ENCODE measurements at places on chromosomes 16 and 17. TPM values are rescaled to one million over a fixed set of nuclear protein-coding genes. Genes with fewer than 3 reads are reported as not detected.

CFAP97D1 gene
- not detected for total RNA-seq

UQCRC2 gene
- total RNA-seq = 139 TPM

SHBG gene
- total RNA-seq = 2.1 TPM

KRT32 gene
- total RNA-seq = not detected

HSF5 gene
- not detected for total RNA-seq

SGCA gene
- 4.4 TPM for total RNA-seq

MEOX1 gene
- total RNA-seq = 11.5 TPM

LRRC36 gene
- not detected for total RNA-seq

PYCARD gene
- total RNA-seq = 88.4 TPM

LPO gene
- not detected for total RNA-seq

SGSM2 gene
- 65.6 TPM for total RNA-seq

CD79B gene
- total RNA-seq = 3.1 TPM

RNF112 gene
- 0.75 TPM for total RNA-seq

FTSJ3 gene
- 45.6 TPM for total RNA-seq

RNF222 gene
- total RNA-seq = not detected

TP53TG3 gene
- not detected for total RNA-seq

CACNG4 gene
- not detected for total RNA-seq

FBXW10 gene
- total RNA-seq = not detected

ABCA10 gene
- total RNA-seq = 26.8 TPM

NPIPA7 gene
- not detected for total RNA-seq

IL21R gene
- total RNA-seq = not detected

HAP1 gene
- not detected for total RNA-seq

PRM3 gene
- total RNA-seq = not detected

FBXO39 gene
- total RNA-seq = not detected

ANKS4B gene
- not detected for total RNA-seq

MNT gene
- 10.5 TPM for total RNA-seq

SCN4A gene
- total RNA-seq = 43.3 TPM

C17orf78 gene
- total RNA-seq = not detected

All from subcutaneous adipose tissue (tissue), 4 donors.